ENCODE measurements at places on chromosomes 11 and 22.

GRCh38 chr11:72652873-72653630, 21.2 kb downstream of the PDE2A start:
- DNase-seq, result no peak

DNA sequence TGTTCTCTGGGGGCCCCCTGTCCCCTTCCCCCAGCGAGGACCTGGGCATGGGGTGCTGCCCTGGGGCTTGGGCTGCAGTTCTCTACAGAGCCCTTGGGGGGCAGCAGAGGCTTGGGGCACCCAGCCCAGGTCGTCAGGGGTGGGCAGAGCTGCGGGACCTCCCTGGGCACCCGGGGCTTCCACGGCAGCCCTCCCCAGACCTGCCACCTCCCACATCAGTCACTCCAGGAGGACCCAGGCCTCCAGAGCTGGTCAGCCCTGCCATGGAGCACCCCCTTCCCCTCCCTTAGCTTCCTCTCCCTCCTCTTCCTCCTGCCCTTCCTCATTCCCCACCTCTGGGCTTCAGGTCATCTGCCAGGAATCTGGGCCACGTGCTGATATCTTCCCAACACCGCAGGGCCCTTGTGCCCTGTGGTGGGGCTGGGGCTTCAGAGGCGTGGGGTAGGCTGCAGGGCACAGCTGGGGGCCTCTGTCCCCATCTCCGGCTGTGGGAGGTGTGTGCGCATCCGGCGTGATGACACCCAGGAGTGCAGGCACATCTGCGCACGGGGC, 5.8 kb downstream of the TSPAN4 start:
- no peak for DNase-seq

- no peak for DNase-seq
These were observed 111.4 kb upstream of the TBCEL start for GRCh38 chr11:120912504-120912903.

- DNase-seq, result peak; percentile 8
These were observed 4.5 kb upstream of the TIMP3 start for GRCh38 chr22:32796865-32797573.

DNA sequence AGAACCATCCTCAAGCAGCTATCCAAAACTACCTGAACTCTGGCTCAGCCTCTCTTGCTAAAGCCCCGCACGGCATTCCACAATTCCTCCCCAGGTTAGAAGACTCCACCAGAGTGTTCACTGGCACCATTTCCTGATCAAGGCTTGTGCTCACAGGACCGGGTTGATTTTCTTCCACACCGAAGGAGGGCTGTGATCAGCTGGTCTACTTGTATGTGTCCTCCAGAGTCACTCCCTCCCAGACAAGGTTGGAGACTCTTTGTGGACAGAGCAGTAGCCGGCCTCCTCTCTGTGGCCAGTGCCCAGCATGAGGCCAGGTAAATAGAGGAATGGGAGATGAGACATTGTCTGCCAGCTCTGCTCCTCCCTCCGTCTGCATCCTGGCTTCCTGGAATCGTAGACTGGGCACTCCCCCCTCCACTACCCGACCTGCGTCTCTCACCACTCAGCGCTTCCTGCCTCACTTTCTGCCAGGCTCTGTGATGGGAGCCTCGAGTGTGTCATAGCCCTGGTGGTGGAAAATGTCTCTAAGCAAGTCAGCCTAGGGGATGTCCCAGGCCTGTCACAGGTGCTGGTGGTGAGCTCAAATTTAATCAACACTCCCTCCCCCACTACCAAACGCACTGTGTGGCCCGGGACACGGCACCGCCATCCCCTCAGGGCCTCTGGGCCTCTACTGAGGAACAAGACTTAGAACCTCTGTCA, 12.5 kb upstream of the TMPRSS6 start:
- peak; percentile 71 for DNase-seq

GRCh38 chr11:111502611-111503010, 9.6 kb downstream of the BTG4 start:
- DNase-seq, result no peak

DNA sequence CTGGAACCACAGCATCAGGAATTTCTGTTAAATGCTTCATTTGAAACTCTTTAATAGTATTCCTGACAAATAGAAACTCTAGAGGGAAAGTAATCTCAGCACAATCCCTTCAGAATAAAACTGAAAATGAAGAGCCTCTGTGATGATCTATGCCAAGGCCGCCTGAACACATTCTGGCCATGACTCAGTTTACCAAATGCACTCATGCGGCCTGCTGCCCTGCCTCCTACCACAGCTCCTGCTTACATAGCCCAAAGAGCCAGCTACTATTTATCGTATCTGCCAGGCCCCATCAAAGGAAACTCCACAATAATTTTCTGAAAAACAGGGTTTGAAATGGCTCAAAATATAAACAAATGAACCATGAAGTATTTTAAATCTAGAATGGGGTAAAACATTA, 27.0 kb downstream of the ARL14EP start:
- no peak for DNase-seq

GRCh38 chr11:119806064-119806915, 77.3 kb upstream of the NECTIN1 start:
- DNase-seq, result no peak

DNA sequence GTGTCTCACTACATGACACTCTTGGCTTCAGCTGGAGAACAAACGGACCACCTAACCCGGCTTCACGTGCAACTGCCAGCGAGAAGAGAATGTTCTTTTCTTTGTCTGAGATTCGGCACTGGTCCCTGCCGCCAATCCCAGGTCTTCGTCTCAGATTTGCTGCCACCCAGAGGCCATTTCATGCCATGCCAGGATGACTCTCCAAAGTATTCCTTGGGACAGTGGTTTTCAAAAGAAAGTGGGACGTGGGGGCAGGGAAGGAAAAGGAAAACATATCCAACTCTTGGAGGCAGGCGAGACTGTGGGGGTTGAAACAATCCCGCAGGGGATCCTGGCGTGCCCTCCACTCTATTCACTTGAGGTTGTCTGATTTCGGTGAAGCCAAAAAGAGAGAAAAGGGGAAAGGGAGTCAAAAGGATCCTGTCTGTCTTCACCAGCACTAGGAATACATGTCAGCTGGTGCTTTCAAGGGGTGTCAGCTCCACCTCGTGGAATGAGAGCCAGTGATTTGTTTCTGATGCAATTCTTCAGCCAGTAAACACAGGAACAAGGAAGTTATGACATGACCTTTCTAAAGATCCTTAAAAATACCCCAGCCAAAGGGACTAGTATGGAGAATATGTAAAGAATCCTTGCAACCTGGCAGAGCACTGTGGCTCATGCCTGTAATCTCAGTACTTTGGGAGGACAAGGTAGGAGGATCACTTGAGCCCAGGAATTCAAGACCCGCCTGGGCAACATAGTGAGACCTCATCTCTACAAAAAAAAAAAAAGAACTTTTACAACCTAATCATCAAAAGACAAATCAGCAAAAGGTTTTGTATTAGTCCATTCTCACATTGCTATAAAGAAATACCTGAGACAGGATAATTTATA, 41.0 kb upstream of the APLNR start:
- DNase-seq, result no peak

GRCh38 chr22:27750584-27751265, 50.8 kb downstream of the MN1 start:
- no peak for DNase-seq

DNA sequence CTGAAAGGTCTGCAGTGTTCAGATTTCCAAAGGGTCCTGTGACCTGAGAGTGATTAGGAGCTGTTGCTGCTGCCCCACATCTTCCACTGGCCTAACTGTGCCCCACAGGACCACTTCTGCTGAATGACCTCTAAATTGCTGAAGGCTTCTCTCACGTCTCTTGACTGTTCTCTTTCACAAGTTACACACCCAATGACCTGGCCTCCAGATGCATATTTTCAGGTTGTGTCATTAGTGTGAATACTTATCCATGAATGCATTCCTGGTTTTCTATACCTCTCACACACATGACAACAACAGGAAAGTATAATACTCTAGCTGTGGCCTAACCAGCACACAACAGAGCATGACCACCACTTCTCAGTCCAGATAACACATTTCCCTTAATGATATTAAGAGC, 15.4 kb downstream of the PRR14L start:
- DNase-seq, result no peak

GRCh38 chr11:94574193-94574961, 7.2 kb downstream of the PIWIL4 start:
- DNase-seq, result no peak

DNA sequence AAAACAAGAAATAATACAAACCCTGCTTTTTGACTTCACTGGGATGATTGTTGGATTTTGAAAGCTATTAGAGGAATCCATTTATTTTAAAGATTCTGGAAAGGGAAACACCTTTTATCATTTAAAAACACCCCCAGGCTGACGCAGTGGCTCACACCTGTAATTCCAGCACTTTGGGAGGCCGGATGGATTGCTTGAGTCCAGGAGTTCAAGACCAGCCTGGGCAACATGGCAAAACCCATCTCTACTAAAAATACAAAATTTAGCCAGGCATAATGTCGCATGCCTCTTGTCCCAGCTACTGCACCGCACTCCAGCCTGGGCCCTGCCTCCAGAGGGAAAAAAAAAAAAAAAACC, 317 bp upstream of the SCN2B start:
- DNase-seq, result no peak

- DNase-seq, result no peak
These were observed 199.3 kb downstream of the PGR start for GRCh38 chr11:100930185-100930778.

DNA sequence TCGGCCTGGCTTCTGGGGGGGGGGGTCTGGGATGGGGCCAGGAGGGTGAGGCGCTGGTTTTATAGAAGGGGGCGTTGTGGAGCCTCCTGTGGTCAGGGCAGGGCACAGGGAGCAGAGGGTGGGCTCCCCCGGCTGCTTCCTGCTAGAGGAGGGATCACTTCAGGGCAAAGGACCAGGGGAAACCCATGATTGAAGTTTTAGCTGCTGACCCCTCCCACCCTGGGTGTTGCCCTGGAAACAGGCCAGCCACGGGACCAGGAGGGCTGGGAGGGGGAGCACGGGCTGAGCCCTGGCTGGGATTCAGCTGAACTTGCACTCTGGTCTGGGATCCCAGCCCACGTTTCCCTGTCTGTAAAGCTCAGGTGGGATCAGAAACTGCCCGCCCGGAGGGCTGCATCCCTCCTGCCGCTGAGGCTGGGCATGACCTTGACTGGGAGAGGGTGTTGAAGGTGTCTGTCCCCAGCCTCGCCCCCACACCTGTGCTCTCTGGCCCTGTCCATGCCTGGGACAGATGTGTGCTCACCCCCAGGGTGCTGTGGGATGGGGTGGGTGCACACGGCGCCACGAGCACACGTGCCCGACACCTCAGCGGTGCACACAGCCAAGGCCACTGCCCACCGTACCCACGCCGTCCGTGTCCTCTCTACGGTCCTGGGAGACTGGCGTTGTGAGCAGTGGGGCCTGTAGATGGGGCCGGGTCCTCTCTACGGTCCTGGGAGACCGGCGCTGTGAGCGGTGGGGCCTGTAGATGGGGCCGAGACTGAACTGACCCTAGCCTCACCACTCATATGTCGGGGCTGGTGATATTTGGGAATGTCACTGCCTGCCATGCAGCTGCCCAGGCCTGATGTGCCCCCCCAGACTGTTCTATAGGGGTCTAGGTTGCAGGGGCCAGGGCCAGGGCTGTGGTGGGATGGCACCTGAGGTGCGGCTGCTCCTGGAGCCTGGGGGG, 2.3 kb downstream of the TSPAN4 start:
- DNase-seq, result no peak

- no peak for DNase-seq
These were observed 3.1 kb upstream of the BCR start for GRCh38 chr22:23177197-23177596.

GRCh38 chr11:43119275-43119970, 192.4 kb upstream of the API5 start:
- DNase-seq, result no peak

GRCh38 chr11:68974421-68975194, 6.2 kb downstream of the MRGPRD start:
- no peak for DNase-seq

DNA sequence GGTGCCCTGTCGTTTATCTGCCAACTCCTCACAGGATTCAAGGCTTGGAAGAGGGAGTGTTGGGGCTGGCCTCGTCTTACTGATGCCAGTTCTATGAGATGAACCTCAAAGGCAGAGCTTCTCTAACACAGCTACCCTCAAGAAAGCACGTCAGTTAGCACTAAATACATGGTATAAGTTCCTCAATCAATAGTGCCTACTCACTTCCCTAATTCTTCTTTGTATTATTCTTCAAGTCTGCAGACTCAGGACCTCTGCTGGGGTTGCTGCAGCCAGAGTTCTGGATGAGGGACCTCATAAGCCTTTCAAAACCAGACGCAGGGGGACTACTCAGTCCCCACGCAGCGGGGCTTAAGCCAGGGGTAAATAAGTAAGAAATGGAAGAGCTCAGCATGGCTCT, 118.3 kb downstream of the VPREB1 start:
- no peak for DNase-seq

DNA sequence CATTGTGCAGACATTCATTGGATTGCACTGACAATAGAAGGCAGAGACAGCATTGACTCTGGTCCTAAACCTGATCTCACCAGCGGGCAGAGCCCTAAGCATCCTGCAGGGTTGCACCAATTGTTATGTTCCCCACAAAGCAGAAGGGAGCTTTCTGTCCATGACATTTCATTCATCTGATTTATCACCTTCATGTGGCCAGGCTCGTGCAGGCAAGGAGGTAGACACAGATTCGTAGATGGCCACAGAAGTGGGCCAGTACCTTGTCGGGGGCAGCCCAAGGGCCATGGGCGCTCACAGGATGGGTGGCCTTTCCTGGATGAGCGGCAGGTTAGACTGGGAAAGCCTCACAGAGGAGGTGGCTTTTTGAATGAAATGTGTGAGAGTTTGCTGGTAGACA, 2.9 kb downstream of the TSKU start:
- no peak for DNase-seq

DNA sequence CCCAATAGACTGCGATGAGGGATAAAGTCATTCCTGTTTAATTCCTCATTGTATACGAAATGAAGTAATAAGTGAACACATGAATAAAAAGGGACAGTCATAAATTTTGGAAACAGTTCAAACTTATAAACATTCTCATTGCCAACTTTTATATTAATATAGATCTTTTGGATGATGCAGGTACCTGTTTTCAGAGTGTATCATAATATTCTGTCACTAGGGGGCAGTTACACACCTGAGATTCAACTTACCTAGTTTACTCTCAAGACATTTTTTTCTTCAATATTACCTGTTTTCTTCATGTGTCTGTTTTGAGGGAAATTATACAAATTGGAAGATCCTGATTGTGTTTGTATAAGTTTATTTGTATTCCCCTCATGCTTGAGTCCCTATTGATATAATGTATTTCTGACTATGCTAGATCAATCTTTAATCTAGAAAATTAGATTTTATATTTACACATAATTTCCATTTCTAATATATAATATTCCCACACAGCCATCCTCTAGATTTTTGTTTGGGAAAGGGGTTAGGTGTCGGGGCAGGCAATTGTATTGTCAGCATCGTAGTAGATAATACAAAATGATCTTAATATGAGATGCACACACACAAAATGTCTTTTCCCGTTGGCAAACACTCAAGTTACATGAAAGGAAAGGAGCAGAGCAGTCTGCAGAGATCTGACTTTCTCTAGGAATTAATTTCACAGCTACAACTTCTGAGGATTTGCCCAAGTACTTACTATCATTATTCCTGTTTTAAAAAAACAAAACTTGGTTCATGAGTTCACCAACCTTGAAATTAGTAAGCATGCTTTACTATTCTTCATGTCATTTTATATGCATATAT, 18.4 kb downstream of the FDX1 start:
- DNase-seq, result no peak

Data from stimulated activated CD8-positive, alpha-beta memory T cell treated with anti-CD3 and anti-CD28 coated beads, Interleukin-4, amount 100 ng/mL, for 1 hour (primary cell).